ENCODE measurements at places on chromosomes 1 and 21. TPM values are rescaled to one million over a fixed set of nuclear protein-coding genes. Genes with fewer than 3 reads are reported as not detected.

Gene OR10Z1
- not detected for total RNA-seq

Gene LRRC39
- 0.06 TPM for total RNA-seq

Gene TFF2
- 1.3 TPM for total RNA-seq

Gene CHIA
- total RNA-seq, result not detected

Gene G0S2
- total RNA-seq, result 69.8 TPM

Gene HES3
- not detected for total RNA-seq

Gene ATP6V1G3
- not detected for total RNA-seq

Gene EFNA1
- 35.4 TPM for total RNA-seq

Gene SAMD13
- total RNA-seq, result 0.89 TPM

Gene EPS8L3
- total RNA-seq, result 1.1 TPM

Gene ADORA1
- total RNA-seq, result 9.0 TPM

Gene SLC5A3
- 2.6 TPM for total RNA-seq

Gene DDI2
- total RNA-seq, result 16.8 TPM

Gene ARHGAP30
- total RNA-seq, result 5.2 TPM

Gene YIPF1
- total RNA-seq, result 17.7 TPM

Gene LCE2C
- not detected for total RNA-seq

Gene ERO1B
- 104 TPM for total RNA-seq

Gene C1orf56
- 3.1 TPM for total RNA-seq

Gene RGS13
- not detected for total RNA-seq

Gene COA6
- total RNA-seq, result 8.6 TPM

Gene GPR153
- total RNA-seq, result 0.67 TPM

Gene ILDR2
- 0.20 TPM for total RNA-seq

Gene KISS1
- total RNA-seq, result not detected

Gene GBP6
- not detected for total RNA-seq

Gene NOL9
- 15.1 TPM for total RNA-seq

Gene ICOSLG
- 1.7 TPM for total RNA-seq

Gene RBM11
- total RNA-seq, result 0.61 TPM

Gene CTBS
- 11.8 TPM for total RNA-seq

Gene COL18A1
- 61.2 TPM for total RNA-seq

Gene ITLN1
- total RNA-seq, result 0.19 TPM

Gene NHLH1
- total RNA-seq, result not detected

Gene PDE4B
- total RNA-seq, result 0.55 TPM

Gene S100A7A
- total RNA-seq, result not detected
